ENCODE measurements at places on chromosomes 5 and 9.

- no peak for DNase-seq
Observed at GRCh38 chr5:31771500-31771899, 132.6 kb downstream of the PDZD2 start.

DNA sequence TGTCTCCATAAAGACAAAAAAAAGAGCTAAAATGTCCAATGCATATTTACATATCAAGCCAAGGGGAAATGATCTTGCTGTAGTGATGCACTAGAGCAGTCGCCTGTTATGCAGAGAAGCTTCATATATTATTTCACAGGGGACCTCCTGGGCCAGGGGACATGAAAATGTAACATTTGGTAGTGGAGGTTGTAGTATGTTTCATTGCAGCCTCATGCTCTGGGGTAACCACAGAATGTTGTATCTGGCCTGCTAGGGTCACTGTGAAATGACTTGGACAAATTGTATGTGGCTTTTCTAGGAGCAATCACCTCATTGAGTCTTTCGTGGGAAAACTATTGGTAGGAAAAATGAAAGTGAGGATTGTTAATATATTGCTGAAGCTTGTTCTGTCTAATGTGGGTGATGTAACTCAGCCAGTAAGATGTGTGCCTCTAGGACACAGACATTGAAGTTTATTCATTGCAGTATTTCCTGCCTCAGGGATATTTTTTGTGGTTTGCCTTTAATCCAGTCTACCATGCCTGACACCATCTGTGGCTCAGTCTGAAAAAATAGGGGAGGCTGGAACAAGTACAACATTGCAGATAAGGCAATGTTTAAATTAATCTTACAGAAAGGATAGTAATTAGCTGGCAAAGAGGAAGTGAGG, 430.8 kb upstream of the TNC start:
- DNase-seq: peak; percentile 9

GRCh38 chr9:78236551-78236910, 656 bp downstream of the CEP78 start:
- DNase-seq: no peak

DNA sequence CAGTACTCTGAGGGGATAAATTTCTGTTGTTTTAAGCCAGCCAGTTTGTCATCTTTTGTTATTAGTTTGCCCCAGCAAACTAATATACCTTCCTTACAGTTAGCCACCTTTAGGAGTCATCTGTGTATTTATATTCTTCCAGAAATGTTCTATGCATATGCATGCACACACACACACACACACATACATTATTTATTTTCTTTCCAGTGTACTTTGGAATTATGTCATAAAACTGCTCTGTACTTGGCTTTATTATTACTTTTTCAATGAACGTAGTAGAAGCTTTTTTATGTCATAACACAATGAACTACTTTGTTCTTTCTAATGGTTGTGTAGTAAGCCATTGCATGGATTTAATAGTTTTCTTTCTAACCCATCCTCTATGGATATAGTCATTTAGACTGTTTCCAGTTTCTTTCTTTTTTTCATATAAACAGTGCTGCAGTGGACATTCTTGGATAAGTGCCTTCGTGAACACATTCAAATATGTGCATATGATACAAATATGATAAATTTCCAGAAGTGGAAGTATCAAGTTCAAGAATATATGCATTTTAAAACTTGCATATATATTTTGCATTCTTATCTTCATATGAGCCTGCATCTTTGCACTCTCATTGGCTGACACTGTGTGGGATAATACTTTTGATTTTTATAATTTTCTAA, 26.6 kb upstream of the DAB2 start:
- DNase-seq: no peak

DNA sequence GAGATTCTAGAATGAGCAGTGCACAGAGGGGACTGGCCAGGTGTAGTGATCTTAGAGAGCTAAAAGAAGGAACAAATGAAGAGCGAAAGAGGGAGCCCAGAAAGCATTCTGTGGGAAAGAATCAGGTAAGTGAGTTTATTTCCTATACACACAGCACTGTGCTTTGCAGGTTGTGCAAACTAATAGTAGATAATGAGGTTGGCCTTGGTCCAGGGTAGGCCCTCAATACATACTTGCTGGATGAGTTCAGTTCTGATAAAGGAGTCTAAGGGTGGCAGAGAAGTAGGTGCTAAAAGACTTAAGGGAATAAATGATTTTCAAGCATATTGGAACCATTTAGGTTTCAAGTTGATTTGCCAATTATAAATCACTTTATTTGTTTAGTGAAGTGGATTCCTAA, 122.0 kb downstream of the NPR3 start:
- DNase-seq: no peak

DNA sequence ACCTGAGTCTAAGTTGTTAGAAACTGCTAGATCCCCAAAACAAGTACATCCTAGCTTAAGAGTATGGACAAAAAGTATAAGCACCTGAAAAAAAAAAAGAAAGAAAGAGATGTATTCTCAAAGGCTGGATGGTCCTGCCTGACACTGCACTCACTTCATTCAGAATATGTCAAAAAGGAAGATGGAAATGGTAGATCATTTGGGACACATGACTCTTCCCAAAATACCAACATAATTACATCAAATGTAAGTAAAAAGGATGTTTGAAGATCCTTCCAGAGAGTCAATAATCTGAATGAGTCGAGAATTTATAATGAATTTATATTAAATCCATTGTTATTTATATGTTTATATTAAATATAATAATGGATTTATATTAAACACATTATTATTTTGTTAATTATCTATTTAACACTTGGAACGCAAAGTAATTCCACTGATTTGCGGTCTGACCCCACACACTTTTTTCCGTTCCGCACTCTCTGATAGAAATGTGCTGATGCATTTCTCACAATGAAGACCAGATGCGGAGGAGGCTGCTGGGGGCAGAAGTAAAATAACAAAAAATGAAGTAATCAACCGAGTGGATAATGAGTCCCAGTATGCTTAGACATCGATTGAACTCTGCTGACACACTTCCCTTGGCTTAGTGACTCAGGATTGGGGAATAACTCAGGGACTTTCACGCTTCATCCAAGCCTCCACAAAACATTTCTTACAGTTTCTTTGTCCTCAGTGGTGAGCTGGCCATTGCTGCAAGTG, 201.2 kb downstream of the ADAMTS12 start:
- DNase-seq: peak; percentile 73

- DNase-seq: no peak
Observed at GRCh38 chr9:126043681-126044080, 282.9 kb upstream of the MVB12B start.

DNA sequence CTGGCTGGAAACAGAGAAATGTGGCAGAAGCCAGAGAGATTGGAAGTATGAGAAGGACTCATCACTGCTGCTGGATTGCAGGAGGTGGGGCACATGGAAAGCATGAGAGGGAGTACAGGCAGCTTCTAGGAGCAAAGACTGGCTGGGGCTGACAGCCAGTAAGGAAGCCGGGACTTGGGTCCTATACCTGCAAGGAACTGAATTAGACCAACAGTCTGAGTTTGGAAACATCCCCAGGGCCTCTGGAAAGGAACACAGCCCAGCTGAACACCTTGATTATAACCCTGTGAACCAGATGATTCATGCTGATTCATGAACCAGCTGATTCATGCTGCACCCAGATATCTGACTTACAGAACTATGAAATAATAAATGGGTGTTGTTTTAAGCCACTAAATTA, 93.4 kb downstream of the OSTF1 start:
- peak; percentile 56 for DNase-seq

GRCh38 chr5:144134194-144134826, 36.1 kb downstream of the YIPF5 start:
- DNase-seq: no peak

DNA sequence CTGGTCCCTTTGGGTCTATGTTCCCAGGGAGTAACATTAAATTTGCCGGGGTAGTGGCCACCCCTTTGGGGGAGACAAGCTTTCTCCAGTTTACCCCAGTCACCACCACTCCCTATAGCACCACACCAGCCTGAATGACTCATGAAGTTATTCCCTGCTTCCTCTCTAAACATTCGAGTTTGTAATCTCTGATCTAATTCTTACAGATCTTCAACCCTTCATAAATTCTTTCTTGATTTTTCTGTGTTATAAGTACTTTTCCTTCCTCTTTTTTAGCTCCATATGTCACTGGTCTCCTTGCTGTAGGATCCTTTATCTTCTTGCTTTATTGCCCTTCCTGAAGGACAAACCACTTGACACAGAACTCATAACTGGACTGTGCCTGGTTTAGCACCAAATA, 55.6 kb downstream of the GNA14 start:
- DNase-seq: no peak

DNA sequence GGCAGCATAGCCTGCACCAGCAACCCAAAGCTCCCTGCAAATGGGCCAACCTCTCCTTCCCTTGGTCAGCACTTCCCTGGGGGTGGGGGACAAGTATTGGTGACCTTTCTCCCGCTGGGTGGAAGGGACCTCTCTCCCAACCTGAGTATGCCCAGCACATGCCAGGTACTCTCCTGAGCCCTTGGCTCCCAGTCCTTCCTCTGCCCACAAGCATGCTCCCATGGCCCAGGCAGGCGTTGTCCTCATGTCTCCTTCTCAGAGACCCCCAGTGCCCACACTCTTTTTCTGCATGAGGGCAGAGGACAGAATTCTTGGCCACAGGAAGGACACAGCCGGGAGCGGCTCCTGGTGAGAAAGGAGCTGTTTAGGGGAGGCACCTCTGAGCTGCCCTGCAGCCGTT, 60.3 kb downstream of the PHF2 start:
- DNase-seq: no peak

- no peak for DNase-seq
Observed at GRCh38 chr9:86971742-86972141, 24.4 kb upstream of the GAS1 start.

DNA sequence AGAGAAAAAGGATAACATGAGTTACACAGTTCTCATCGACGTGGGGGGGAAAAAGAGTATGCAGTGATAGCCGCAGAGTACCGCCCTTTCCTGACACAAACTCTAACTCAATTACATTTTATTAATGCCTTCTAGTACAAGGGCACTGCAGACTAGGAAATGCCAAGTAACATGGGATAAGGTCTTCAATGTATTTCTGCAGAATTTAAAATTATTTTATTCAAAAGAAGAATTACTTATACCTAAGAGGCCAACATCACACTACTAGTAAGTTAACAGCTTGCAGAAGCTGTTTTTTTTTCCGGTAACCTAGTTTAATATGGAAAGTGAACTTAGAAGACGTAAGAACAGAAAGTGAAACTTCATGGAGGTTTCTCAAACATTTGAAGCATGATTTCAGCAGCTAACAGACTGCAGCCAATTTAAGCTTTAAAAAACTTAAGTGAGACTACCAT, 3.9 kb downstream of the SETX start:
- DNase-seq: no peak

DNA sequence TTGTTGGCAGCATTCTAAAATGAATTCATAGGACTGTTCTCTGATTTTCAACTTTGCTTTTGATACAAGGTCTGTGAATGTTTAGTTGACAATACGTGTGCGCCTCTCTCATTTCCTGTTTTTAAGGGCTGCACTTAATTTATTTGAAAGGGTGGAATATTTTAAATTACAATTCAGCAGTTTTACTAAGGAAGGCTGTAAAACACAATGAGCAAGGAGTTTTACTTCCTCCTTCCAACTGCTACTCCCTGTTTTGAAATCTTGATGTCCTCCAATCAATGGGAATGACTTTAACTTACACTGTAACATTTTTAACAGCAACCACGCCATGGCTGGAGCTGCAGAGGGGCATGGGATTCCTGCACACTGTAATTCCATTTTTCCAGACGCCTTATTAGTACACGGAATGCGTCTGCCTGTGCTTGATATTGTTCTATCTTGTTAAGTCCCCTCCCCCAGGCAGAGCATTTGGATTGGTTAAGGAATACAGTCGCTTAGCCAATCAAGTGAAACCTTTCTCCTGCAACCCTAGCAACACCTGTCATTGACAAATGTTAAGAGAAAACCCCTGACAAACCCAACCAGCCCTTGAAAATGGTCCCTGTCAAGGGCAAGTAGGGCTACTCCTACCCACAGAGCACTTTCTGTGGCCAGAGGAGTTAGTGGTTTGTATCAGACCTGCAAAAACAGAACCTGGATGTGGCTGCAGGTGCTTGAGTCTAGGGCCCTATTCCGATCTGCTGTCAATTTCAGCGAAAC, 12.5 kb upstream of the ZSWIM6 start:
- no peak for DNase-seq

- DNase-seq: no peak
Observed at GRCh38 chr5:118461436-118461835, 526.9 kb downstream of the DTWD2 start.

- no peak for DNase-seq
Observed at GRCh38 chr5:170557314-170557713, 53.5 kb downstream of the KCNIP1 start.

- DNase-seq: no peak
Observed at GRCh38 chr5:60346393-60346792, 353.6 kb downstream of the DEPDC1B start.

DNA sequence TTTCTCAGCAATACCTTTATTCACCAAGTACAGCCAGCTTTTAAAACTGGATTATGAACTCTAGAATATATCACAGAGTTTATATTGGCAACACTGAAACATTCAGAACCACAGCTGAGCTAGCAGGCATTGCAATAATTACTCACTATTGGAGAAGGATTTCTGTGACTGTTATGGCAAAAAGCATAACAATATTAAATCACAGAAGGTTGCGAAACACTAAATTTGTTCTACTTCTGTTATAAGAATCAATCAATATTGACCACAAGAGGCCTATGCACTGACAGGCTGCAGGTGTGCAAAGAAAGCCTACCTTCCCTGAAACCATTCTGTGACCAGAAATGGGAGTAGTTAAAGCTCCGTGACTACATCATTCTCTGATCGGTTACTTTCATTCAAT, 59.2 kb downstream of the AP3B1 start:
- no peak for DNase-seq

- no peak for DNase-seq
Observed at GRCh38 chr5:39013938-39014337, 60.3 kb downstream of the RICTOR start.

DNA sequence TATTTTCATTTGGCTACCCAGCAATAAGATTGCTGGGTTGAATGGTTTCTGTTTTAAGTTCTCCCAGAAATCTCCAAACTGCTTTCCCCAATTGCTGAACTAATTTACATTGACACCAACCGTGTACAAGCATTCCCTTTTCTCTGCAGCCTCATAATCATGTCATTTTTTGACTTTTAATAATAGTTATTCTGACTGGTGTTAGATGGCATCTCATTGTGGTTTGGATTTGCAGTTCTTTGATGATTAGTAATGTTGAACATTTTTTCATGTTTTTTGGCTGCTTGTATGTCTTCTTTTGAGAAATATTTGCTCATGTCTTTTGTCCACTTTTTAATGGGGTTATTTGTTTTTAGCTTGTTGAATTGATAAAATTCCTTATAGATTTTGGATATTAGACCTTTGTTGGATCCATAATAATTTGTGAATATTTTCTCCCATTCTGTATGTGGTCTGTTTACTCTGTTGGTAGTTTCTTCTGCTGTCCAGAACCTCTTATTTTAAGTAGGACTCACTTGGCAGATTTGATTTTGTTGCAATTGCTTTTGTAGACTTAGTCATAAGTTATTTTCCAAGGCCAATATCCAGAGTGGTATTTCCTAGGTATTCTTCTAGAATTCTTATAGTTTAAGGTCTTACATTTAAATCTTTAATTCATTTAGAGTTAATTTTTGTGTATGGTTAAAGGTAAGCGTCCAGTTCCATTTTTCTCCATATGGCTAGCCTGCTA, 793.7 kb downstream of the BRINP1 start:
- DNase-seq: no peak

Measured in kidney epithelial cell (primary cell).